ENCODE measurements at places on chromosomes 5 and 9. TPM values are rescaled to one million over a fixed set of nuclear protein-coding genes. Genes with fewer than 3 reads are reported as not detected.

Gene EPB41L4A
- total RNA-seq, result 78.8 TPM

Gene HAPLN1
- total RNA-seq, result 15.1 TPM

Gene TERT
- total RNA-seq, result not detected

Gene MCTP1
- 147 TPM for total RNA-seq

Gene SLIT3
- total RNA-seq, result 0.78 TPM

Gene SELENOP
- 53.7 TPM for total RNA-seq

DNA sequence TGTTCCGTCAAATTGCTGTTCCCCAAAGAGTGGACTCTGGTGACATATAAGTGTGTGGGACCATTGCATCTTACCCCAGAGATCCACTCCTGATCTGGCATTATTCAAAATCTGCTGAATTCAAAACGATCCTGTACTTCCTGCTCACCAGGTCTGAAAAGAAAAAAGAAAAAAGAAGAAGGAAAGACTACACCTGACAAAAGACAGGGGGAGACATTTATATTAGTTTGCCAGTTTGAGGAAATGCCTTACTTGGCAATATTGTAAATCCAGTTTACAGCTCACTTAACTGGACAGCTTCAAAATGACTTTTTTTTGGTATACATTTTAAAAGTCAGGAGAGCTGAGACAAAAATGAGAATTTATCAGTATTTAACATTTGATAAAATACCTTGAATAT is 15.0 kb upstream of the GRHPR start:
- no peak for DNase-seq

GRCh38 chr9:131218370-131218769 is 57.9 kb downstream of the FAM78A start:
- DNase-seq, result no peak

GRCh38 chr5:142600092-142600491 is 85.8 kb downstream of the FGF1 start:
- DNase-seq, result no peak

GRCh38 chr5:175236176-175236575 is 207.8 kb downstream of the DRD1 start:
- DNase-seq, result no peak

DNA sequence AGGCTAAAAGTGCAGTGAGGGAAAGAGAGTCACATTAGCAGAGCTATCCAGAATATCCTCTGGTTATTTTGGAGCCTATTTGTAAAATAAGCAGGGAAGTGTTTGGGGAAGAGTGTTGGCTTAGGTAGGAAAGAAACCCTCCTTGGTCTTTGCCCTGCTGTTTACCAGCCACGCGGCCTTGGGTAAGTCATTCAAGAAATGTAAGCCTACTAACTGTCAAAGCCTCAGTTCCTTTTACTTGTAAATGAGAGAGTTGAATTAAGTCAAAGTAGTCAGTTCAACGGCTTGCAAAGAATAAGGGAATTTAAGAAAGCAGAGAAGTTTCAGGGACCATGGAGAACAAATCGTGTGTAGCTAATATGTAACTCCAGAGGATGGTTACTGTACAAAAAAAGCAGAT is 75.8 kb upstream of the TNC start:
- no peak for DNase-seq

GRCh38 chr5:73378765-73379164 is 69.8 kb downstream of the FOXD1 start:
- no peak for DNase-seq

GRCh38 chr5:159050316-159051143 is 49.2 kb downstream of the EBF1 start:
- no peak for DNase-seq

- no peak for DNase-seq
Measured at GRCh38 chr9:134032456-134033222, 7.4 kb downstream of the BRD3OS start.

DNA sequence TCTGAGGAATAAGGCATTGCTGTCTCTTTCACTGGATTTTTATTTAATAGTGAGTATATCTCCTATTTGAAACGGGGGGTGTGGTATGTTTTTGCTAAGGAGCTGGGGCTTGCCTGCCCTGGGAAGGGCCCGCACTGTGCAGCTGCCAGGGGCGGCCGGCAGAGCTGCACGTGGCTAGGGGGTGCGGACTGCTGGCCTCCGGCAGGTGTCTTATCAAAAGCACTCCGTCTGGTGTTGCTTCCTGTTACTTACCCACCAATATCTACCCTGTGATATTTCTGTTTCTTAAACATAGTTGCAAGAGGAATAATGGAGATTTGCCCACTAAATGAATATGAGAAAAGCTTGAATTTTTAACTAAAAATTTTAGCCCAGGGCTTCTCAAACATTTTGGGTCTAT is 232.0 kb downstream of the IRX1 start:
- DNase-seq, result no peak

DNA sequence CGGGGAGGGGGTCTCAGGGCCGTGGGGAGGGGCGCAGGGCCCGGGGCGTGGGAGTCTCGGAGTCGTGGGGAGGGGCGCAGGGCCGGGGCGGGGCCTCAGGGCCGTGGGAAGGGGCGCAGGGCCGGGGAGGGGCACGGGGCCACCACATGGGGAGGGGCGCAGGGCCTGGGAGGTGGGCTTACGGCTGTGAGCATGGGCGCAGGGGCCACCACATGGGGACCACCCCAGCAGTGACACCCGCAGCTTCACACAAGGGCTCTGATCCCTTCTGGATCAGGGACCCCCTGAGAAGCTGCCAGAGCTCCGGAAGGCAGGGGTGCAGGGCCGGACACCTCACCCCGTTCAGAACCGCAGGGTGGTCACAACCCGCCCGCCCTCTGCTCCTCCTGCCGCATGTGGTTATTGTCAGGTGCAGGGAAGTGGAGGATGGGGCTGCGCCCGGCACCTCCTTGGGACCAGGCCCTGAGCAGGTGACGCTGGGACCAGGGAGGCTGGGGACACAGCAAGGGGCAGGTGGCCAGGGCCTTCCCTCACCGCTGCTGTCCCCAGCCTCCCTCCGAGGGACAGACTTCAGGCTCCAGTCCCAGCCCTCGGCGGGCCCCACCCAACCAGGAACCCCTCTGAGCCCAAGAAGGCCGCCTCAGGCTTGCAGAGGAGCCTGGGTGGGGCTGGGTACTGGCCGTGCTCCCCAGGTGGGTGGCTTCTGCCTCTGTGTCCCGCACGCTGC is 53.7 kb downstream of the EXD3 start:
- DNase-seq, result no peak

- no peak for DNase-seq
Measured at GRCh38 chr5:67858471-67859031, 357.0 kb upstream of the PIK3R1 start.

DNA sequence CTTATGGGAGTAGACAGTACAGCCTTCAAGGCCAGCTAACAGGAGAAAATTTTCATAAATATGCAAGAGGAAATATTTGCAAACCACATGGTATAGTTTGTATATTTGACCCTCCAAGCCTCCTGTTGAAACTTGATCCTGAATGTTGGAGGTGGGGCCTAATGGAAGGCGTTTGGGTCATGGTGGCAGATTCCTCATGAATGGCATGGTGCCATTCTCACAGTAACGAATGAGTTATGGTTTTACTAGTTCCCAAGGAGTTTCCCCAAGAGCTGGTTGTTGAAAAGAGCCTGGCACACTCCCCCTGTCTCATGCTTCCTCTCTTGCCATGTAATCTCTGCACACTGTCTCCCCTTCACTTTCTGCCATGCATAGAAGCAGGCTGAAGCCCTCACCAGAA is 3.3 kb upstream of the PAIP1 start:
- DNase-seq, result no peak

DNA sequence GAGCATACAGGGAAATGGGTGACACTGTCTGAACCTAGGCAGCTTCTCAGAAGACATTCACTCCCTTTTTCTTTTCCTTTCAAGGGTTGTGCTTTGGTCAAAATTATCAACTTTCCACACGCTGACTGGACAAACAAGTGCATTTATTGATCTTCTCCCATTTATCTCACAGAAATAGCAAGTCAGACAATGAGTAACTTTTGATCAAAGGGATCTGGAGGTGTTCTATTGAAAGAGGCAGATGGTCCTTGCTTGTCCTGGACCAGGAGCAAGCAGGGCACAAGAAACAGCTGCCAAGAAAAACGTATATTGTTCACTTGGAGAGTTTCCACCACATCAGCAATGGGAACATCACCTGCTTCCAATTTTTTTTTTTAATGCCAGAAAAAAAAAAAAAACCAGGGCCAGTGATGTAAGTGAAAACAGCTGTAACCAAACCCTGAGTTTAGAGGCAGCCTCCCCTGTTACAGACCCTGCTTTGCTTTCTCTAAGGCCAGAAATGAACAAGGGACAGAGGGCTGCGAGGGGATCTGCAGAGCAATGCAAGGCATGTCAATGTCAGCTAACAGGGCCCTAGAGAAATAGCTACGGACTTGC is 79.8 kb downstream of the NIPSNAP3B start:
- no peak for DNase-seq

- no peak for DNase-seq
Measured at GRCh38 chr5:80481019-80481893, 6.6 kb upstream of the FAM151B start.

DNA sequence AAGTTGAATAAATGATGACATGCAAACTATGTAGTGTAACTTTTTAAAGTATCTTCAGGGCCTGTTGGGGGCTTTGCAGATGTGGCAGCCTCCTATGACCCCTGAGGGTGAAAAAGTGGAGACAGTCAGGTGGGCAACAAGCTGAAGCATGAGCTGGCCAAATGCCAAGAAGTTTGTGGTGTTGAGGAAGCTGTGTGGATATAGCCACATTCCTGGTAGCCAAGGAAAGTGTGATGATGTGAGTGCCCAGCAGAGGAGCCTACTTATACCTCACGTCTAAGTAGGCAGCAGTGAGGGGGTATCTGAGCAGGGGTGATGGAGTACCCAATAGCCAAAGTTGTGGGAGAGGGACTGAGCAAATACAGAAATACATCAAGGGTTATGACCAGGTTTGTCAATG is 621.2 kb upstream of the CDH6 start:
- DNase-seq, result no peak

DNA sequence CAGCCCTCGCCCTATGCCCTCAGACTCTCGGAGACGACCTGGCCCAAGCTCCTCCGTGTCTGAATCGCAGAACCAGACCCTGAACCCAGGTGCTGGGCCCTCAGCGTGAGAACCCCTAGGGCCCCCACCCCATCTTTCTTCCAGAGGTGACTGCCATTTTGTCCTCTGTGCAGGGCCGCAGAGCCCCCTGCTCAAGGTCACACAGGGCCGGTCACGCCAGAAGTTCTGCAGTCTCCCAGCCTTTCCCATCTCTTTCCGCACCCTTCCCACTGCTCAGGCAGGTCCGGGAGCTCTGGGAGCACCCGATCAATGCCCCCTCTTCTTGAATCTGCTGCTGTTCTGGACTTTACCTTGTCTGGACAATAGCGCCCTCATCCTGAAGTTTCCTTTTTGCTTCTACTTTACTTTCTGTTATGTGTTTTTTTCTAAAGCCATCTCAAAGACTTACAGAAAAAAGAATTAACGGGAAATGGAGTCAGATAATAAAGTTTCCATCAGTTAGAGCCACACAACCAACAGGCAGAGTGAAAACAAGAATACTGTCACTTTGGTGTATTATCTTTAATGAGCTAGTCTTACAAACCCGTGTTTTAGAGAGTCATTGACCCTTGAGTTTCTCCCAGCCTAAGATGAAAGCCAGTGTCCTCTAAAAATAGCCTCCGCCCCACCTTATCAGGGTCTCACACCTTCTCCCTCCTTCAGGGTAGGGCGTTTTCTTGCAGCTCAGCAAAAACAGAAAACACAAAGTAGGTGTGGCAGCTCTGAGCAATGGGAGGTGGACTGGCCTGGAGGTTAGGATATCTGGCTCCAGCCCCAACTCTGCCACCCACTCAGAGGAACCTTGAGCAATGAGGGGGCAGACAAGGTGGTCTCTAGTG is 1.8 kb downstream of the TMOD1 start:
- no peak for DNase-seq

- no peak for DNase-seq
Measured at GRCh38 chr5:89241186-89241585, 358.2 kb upstream of the MEF2C start.

DNA sequence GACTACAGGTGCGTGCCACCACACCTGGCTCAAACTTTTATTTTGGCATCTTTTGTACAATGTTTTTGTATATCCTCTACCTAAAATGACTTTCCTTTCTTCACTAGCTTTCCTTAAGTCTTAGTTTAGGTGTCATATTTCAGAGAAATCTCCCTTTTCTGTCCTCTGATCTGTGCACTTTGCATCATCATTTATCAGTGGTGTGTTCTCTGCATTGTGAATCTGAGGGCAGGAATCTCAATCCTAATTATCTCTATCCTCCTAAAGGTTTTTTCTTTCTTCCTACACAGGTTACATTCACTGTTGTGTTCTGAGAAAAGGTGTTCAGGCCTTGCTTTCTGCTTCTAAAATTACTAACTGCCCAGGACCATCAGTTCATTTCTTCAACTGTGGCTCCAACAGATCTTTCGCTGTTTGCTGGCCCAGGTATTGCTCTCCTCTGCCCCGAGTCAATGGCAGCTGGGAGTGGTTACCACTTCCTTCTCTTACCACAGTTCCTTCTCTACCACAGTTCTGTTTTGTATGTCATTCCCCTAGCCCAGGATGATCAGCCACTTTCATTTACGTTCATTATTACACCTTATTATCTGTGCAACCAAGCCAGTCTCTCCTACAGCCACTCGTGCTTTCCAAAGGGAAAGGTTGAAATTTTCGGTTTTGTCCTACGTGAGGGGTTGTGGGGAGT is 14.0 kb downstream of the TGFBR1 start:
- no peak for DNase-seq

DNA sequence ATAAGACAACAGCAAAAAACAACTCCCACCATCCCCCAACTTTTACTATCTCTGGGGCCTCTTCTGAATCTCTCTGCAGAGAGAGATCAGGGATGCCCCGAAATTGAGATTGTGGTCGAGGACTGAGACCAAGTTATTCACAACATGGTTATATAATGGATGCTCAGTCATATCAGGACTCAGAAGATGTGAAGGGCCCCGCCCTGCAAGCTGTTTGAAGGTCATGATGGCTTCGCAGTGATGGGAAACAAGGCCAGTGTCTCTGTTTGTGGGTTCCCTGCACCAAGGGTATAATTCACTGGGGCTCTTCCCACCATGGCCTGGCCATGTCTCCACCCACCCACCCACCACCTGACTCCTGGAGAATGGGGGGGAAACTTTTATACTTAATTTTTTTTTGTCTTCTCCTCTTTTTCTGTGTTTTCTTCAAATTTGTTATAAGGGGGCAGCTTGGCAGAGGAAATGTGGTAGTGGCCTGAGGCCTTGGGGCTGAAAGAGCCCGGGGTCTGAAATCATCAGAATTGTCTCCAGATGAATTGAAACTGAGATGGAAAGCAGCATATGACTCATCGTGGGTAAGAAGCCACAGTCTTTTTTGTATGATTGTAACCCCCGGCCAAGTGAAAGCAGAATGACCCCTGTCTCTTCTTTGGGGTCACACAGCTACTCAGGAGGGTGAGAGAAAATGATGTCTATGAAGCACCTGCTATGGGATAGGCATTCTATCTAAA is 15.0 kb upstream of the TEX48 start:
- DNase-seq, result no peak

- no peak for DNase-seq
Measured at GRCh38 chr9:5470122-5470521, 19.8 kb downstream of the CD274 start.

- no peak for DNase-seq
Measured at GRCh38 chr5:139335811-139336210, 5.8 kb upstream of the PAIP2 start.
